Thymus (tissue), 14 donors: ENCODE measurements at places on chromosomes 3 and 15. TPM values are rescaled to one million over a fixed set of nuclear protein-coding genes. Genes with fewer than 3 reads are reported as not detected.

The STRA6 gene
- 2.6 TPM for total RNA-seq

DNA sequence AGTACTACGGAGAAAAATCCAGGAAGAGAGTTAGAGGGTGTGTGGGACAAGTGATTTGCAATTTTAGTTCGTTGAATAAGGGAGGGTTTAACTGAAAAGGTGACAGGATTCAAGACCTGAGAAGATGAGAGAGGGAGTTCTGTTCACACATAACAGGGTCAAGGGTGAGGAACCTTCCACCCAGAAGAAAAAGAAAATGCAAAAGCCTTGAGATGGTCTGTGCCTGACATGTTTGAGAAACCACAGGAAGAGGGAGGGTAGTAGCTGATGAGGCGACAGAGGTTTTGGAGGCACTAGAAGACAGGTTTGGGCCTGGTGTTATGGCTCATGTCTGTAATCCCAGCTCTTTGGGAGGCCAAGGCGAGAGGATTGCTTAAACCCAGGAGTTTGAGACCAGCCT, 591 bp upstream of the SLC25A20 start:
- DNase-seq, result peak; percentile 26
- H3K27me3 ChIP-seq, result no peaks in the 10 kb centered on the region
- peaks cover 13% of the 10 kb centered on the region for H3K4me1 ChIP-seq
- H3K4me3 ChIP-seq, result peak overlapping the region; percentile 97

The PATL2 gene
- total RNA-seq, result 2.2 TPM

- no peak overlapping the region for H3K27ac ChIP-seq
- H3K36me3 ChIP-seq, result no peaks in the 10 kb centered on the region
- H3K4me1 ChIP-seq, result no peaks in the 10 kb centered on the region
- H3K4me3 ChIP-seq, result no peak overlapping the region
- H3K27me3 ChIP-seq, result no peaks in the 10 kb centered on the region
- DNase-seq, result no peak
These were observed 183.7 kb downstream of the DPH6 start for GRCh38 chr15:35362195-35362829.

The MAP6D1 gene
- 4.8 TPM for total RNA-seq

- no peaks in the 10 kb centered on the region for H3K36me3 ChIP-seq
- H3K27ac ChIP-seq, result no peak overlapping the region
- no peak overlapping the region for H3K4me3 ChIP-seq
- no peaks in the 10 kb centered on the region for H3K27me3 ChIP-seq
These were observed 280.3 kb upstream of the SLITRK3 start for GRCh38 chr3:165476399-165477060.

DNA sequence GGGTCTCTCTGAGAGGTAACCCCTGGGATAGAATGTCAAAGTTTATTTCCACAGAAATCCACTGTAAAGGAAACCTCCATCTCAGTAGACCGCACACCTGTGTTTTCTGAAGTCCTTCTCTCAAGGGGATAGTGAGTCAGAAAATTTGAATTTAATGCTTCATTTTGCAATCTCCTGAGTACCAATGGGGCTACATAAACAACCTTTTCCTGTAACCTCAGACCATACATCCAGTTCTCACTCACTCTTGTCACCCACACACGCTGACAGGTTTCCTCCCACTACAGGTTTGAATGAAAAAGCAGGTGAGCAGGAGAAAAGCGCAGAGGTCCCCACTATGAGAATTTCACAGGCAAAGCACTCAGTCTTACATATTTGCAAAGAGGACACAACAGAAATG, 165.3 kb upstream of the MCTP2 start:
- no peak for DNase-seq
- no peaks in the 10 kb centered on the region for H3K27me3 ChIP-seq
- H3K4me3 ChIP-seq, result no peak overlapping the region
- H3K36me3 ChIP-seq, result no peaks in the 10 kb centered on the region

The C3orf20 gene
- not detected for total RNA-seq

GRCh38 chr15:97171556-97171955, 788.9 kb upstream of the ARRDC4 start:
- H3K4me1 ChIP-seq, result no peaks in the 10 kb centered on the region
- no peak overlapping the region for H3K27ac ChIP-seq
- H3K36me3 ChIP-seq, result no peaks in the 10 kb centered on the region
- no peak overlapping the region for H3K4me3 ChIP-seq
- no peak for DNase-seq

- no peaks in the 10 kb centered on the region for H3K36me3 ChIP-seq
- no peaks in the 10 kb centered on the region for H3K27me3 ChIP-seq
- peak overlapping the region; percentile 51 for H3K27ac ChIP-seq
- DNase-seq, result no peak
- no peak overlapping the region for H3K4me3 ChIP-seq
These were observed 849.3 kb downstream of the ROBO1 start for GRCh38 chr3:78918361-78919020.

GRCh38 chr3:102464261-102464660, 29.4 kb downstream of the ZPLD1 start:
- H3K27me3 ChIP-seq, result no peaks in the 10 kb centered on the region
- DNase-seq, result no peak
- H3K36me3 ChIP-seq, result no peaks in the 10 kb centered on the region
- H3K27ac ChIP-seq, result no peak overlapping the region

- H3K4me3 ChIP-seq, result peak overlapping the region; percentile 91
- peak overlapping the region; percentile 99 for H3K27ac ChIP-seq
- H3K36me3 ChIP-seq, result peaks cover 9% of the 10 kb centered on the region
- peak; percentile 92 for DNase-seq
- peaks cover 7% of the 10 kb centered on the region for H3K27me3 ChIP-seq
These were observed 20.4 kb upstream of the SATB1 start for GRCh38 chr3:18445401-18446148.

DNA sequence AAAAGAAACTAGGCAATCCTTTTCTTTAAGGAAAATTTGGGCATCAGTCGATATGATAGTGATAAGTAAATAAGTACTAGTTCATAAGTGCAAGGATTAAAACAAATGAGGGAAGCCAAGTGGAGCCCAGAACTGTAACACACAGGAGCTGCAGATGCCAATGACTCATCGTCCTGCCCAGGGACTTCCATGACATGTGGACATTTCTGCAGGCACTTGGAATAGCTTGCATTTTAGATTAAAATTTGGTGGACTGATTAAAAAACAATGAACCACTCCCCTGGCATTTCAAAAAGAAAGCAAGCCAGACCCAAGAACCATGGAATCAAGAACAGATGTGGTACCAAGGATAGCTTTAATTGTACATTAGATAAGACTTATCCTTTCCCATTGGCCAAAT, 2.9 kb downstream of the SAMD7 start:
- no peak for DNase-seq
- H3K27ac ChIP-seq, result no peak overlapping the region
- H3K4me3 ChIP-seq, result no peak overlapping the region
- no peaks in the 10 kb centered on the region for H3K27me3 ChIP-seq

The PIGZ gene
- total RNA-seq, result 2.0 TPM

DNA sequence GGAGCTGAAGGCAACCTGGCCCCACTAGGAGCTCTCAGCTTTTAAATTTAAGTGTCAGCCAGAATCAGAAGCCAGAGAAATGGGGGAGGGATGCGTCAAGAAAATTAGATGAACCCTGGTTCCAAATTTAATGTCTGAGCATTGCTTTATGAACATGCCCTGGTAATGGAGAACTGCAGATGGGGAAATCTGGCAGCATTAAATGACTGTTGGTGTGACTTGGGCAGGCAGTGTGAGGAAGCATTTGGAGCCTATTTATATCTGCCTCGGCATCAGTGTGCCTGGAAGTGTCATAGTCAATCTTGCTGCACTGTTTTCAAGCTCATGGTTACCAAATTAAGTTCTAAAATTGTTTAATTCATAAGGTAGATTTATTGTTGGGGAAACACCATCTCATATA, 29.0 kb downstream of the NME9 start:
- peaks cover 24% of the 10 kb centered on the region for H3K36me3 ChIP-seq
- H3K4me3 ChIP-seq, result no peak overlapping the region
- H3K27ac ChIP-seq, result no peak overlapping the region
- H3K4me1 ChIP-seq, result no peaks in the 10 kb centered on the region

- no peak for DNase-seq
- H3K4me3 ChIP-seq, result no peak overlapping the region
- H3K27ac ChIP-seq, result peak overlapping the region; percentile 90
- no peaks in the 10 kb centered on the region for H3K27me3 ChIP-seq
- H3K4me1 ChIP-seq, result peaks cover 49% of the 10 kb centered on the region
These were observed 12.1 kb downstream of the PLXND1 start for GRCh38 chr3:129594409-129594808.

The KNG1 gene
- total RNA-seq, result 0.14 TPM

DNA sequence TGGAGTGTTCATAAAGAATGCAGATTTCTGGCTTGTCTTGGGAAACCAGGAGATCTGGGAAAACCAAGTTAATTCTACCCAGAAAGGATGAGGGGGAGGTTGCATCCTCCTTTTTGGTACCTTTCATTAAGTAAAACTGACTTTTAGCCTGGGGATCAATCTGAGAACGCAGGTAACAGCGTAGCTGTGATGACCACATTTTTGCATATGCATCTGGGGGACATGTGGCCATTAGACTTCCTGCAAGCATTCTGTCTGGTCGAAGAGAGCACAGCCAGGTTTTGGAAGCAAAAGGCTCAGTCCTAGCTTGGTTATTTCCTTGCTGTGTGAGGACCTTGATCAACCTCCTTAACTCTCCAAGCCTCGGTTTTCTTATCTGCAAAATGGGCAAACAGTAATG, 145.2 kb downstream of the SHQ1 start:
- no peaks in the 10 kb centered on the region for H3K27me3 ChIP-seq
- H3K27ac ChIP-seq, result no peak overlapping the region
- no peaks in the 10 kb centered on the region for H3K36me3 ChIP-seq
- H3K4me3 ChIP-seq, result no peak overlapping the region

DNA sequence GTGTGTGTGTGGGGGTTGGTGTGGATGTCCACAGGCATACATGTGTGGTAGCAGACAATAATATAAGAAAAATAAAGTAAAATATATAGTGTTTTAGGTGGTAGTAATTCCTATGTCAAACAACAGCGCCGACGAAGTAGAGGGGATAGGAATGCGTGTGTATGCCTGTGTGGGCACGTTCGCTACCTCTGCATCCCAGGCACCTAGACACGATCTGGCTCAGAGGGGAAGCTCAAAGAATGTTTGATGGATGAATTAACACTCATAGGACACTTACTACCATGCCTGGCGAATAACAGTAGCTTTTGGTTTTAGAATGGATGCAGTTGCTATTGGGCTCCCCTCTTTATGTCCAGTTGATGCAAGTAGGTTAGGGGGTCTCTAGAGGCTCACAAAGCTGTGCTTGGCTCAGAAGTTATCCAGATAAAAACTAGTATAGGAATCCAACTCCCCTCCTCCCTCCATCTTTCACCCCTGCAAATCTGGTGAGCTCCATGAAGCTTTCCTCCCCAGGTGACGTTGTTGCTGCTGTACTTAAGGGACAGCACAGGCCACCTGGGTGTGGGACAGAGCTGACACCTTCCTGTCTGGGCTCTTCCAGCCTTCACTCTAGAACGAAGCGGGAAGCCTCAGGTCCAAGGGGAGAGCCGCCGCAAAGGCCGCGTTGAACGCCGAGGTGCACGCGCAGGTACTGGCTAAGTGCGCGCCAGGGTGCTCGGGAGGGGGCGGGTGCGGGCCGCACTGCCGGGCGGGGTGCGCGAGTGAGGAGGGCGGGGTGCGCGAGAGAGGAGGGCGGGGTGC, 192.6 kb upstream of the LYSMD4 start:
- peak overlapping the region; percentile 62 for H3K27ac ChIP-seq
- H3K36me3 ChIP-seq, result no peaks in the 10 kb centered on the region
- DNase-seq, result peak; percentile 44
- peak overlapping the region; percentile 41 for H3K4me3 ChIP-seq

The TIMP4 gene
- 0.66 TPM for total RNA-seq
